Ascending aorta (tissue), 2 donors: ENCODE measurements at places on chromosomes 12 and 14. TPM values are rescaled to one million over a fixed set of nuclear protein-coding genes. Genes with fewer than 3 reads are reported as not detected.

LGALS3 gene
- total RNA-seq = 358 TPM

LRP10 gene
- 214 TPM for total RNA-seq

ADGRD1 gene
- total RNA-seq = 46.9 TPM

KCNMB4 gene
- total RNA-seq = 3.4 TPM

PPP2R5C gene
- 45.6 TPM for total RNA-seq

SENP1 gene
- total RNA-seq = 11.3 TPM

CCDC196 gene
- not detected for total RNA-seq

LALBA gene
- not detected for total RNA-seq

- no peaks in the 10 kb centered on the region for H3K27me3 ChIP-seq
- H3K4me1 ChIP-seq = peaks cover 5% of the 10 kb centered on the region
- peak overlapping the region; percentile 93 for H3K4me3 ChIP-seq
- peak overlapping the region; percentile 86 for H3K27ac ChIP-seq
Measured at GRCh38 chr14:100283984-100284881, 22.0 kb downstream of the SLC25A29 start.

GRCh38 chr12:22722081-22722480 is 97.1 kb downstream of the ETNK1 start:
- no peaks in the 10 kb centered on the region for H3K4me1 ChIP-seq
- no peaks in the 10 kb centered on the region for H3K36me3 ChIP-seq
- no peak overlapping the region for H3K4me3 ChIP-seq
- H3K27me3 ChIP-seq = no peaks in the 10 kb centered on the region
- peak overlapping the region; percentile 54 for H3K27ac ChIP-seq

- H3K27me3 ChIP-seq = no peaks in the 10 kb centered on the region
- H3K36me3 ChIP-seq = no peaks in the 10 kb centered on the region
- peaks cover 15% of the 10 kb centered on the region for H3K4me1 ChIP-seq
- no peak overlapping the region for H3K4me3 ChIP-seq
- no peak overlapping the region for H3K27ac ChIP-seq
- DNase-seq = no peak
Measured at GRCh38 chr14:23950411-23951135, 3.0 kb upstream of the DHRS4 start.

GRCh38 chr12:50916292-50916691 is 36.1 kb upstream of the HIGD1C start:
- DNase-seq = no peak
- no peak overlapping the region for H3K4me3 ChIP-seq
- no peak overlapping the region for H3K27ac ChIP-seq
- no peaks in the 10 kb centered on the region for H3K4me1 ChIP-seq
- no peaks in the 10 kb centered on the region for H3K36me3 ChIP-seq

DNA sequence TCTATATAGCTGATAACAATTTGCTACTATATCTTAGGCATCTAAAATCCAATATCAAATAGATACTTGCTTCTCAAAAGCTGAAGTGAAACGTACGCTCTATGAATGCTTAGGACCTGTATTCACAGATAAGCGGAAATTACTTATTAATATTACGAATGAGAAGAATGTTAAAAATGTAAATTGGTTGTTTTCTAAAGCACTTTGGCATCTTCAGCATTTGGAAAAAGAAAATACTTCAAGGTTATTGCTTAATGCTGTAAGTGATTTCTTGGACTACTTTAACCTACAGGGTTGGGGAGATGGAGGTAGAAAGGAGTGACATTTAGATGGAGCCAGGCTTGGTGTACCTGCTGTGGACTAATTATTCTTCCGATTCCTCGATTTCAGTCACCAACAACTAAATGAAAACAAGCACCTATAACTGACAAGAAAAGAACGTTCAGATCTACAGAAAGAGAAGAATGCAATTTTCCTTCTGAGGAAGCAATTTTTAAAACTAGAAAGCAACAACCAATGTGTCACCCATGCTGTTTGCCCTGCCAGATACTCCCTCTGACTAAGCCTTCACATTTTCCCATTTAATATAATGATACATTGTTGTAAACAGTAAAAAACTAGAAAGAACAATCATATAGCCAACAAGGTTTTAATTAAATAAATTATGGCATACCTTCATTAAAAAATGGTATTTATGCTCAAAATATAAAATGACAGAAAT is 49.3 kb downstream of the SLC25A21 start:
- H3K4me1 ChIP-seq = no peaks in the 10 kb centered on the region
- H3K27ac ChIP-seq = no peak overlapping the region
- H3K36me3 ChIP-seq = no peaks in the 10 kb centered on the region

GRCh38 chr14:45028107-45028626 is 55.7 kb upstream of the PRPF39 start:
- no peaks in the 10 kb centered on the region for H3K27me3 ChIP-seq
- no peaks in the 10 kb centered on the region for H3K4me1 ChIP-seq
- no peak overlapping the region for H3K4me3 ChIP-seq
- H3K27ac ChIP-seq = no peak overlapping the region
- no peak for DNase-seq
- H3K36me3 ChIP-seq = peaks cover 51% of the 10 kb centered on the region

- no peak overlapping the region for H3K4me3 ChIP-seq
- no peak overlapping the region for H3K27ac ChIP-seq
- no peaks in the 10 kb centered on the region for H3K27me3 ChIP-seq
- no peak for DNase-seq
- no peaks in the 10 kb centered on the region for H3K36me3 ChIP-seq
Measured at GRCh38 chr14:65344011-65344410, 68.5 kb upstream of the FUT8 start.

- no peak overlapping the region for H3K4me3 ChIP-seq
- H3K4me1 ChIP-seq = no peaks in the 10 kb centered on the region
- peaks cover 13% of the 10 kb centered on the region for H3K36me3 ChIP-seq
- H3K27ac ChIP-seq = no peak overlapping the region
- no peak for DNase-seq
Measured at GRCh38 chr14:30710876-30711275, 88.8 kb downstream of the SCFD1 start.

GRCh38 chr12:106582249-106582591 is 584 bp upstream of the RFX4 start:
- peaks cover 14% of the 10 kb centered on the region for H3K27me3 ChIP-seq
- H3K4me1 ChIP-seq = peaks cover 13% of the 10 kb centered on the region
- H3K27ac ChIP-seq = no peak overlapping the region
- no peaks in the 10 kb centered on the region for H3K36me3 ChIP-seq
- DNase-seq = no peak

DNA sequence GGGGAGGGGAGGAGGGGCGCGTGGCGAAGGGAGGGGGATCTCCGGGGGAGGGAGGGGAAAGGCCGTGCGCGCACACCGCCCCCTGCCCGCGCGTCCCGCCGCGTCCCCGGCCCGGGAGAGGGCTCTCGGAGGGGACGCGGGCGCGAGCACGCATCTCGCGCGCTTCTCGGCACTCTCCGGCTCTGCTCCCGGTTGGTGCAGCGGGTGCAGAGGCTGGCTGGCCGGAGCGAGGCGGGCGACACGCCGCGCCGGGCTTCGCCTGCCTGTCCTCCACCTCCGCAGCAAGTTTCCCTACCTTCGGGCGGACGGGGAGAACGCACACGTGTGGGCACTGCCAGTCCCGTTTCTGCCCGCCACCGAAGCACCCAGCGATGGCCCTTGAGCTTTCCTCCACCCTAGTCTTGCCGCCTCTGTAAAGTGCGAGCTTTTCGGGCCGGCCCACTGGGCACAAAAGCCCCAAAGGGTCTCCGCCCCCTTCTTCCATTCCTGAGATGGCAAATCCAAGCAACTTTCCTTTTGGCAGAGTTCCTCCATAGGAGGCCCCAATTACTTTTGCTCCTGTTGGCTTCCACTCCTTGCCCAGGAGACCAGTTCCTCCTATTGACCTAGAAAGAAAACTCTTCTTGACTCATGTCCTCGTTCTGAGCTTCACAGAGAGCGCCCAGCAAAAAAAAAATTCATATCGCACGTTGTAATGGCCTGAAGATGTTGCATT is 363 bp upstream of the CSAD start:
- no peak for DNase-seq
- H3K27me3 ChIP-seq = no peaks in the 10 kb centered on the region
- H3K36me3 ChIP-seq = peaks cover 24% of the 10 kb centered on the region
- H3K4me1 ChIP-seq = peaks cover 7% of the 10 kb centered on the region
- H3K27ac ChIP-seq = peak overlapping the region; percentile 91
- H3K4me3 ChIP-seq = peak overlapping the region; percentile 96

DNA sequence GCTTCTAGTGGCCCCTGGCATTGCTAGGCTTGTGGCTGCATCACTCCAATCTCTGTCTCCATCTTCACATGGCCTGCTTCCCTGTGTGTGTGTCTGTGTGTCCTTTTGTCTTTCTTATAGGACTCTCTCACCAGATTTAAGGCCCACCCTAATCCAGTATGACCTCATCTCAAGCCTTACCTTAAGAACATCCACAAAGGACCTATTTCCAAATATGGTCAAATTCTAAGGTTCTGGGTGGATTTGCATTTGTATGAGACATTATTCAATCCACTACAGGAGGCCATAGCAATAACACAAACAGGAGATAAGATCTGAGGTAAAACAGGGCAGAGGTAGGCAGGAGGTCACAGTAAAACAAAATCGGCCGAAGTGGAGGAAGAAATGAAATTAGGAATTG is 375.9 kb downstream of the BTG1 start:
- H3K4me1 ChIP-seq = no peaks in the 10 kb centered on the region
- no peaks in the 10 kb centered on the region for H3K27me3 ChIP-seq
- H3K4me3 ChIP-seq = no peak overlapping the region
- no peak overlapping the region for H3K27ac ChIP-seq
- DNase-seq = no peak

DNA sequence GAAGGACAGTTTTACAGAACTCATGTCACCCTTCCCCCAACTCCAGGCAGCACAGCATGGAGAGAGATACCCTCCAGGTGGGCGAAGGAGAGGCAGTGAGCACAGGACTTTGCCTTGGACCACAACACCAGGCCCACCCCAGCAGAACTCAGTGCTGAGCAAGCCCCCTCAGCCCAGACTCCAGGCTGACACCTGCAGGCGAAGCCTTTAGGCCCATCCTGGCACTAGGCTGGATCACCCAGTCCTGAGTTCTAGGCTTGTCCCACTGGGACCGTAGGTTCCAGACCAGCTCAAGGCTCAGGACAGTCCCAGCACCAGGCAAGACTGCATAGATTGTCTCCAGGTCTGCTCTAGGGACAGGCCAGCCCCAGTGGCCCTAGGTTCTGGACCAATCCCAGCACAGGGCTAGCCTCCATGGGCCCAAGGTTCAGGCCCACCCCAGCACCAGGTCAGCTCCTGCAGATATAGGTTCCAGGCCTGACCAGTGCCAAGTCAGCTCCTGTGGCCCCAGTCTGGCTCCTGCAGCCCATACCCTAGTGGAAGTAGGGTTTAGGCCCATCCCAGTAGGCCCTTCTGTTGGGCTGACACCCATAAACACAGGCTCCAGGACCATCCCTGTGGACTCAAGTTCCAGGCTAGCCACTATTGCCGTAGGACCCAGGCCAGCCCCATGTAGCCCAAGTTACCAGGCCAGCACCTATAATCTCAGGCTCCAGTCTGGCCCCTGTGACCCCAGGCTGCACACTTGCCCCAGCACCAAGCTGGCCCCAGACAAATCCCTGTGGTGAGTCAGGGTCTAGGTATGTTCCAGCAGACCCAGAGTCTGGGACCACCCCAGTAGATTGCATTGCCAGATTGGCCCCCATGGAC is 9.4 kb downstream of the WASHC3 start:
- H3K27ac ChIP-seq = no peak overlapping the region
- H3K4me1 ChIP-seq = no peaks in the 10 kb centered on the region
- DNase-seq = no peak
- no peak overlapping the region for H3K4me3 ChIP-seq
- H3K27me3 ChIP-seq = no peaks in the 10 kb centered on the region

GRCh38 chr12:85527192-85527591 is 247.2 kb downstream of the ALX1 start:
- no peak overlapping the region for H3K4me3 ChIP-seq
- H3K36me3 ChIP-seq = no peaks in the 10 kb centered on the region
- no peak overlapping the region for H3K27ac ChIP-seq

DNA sequence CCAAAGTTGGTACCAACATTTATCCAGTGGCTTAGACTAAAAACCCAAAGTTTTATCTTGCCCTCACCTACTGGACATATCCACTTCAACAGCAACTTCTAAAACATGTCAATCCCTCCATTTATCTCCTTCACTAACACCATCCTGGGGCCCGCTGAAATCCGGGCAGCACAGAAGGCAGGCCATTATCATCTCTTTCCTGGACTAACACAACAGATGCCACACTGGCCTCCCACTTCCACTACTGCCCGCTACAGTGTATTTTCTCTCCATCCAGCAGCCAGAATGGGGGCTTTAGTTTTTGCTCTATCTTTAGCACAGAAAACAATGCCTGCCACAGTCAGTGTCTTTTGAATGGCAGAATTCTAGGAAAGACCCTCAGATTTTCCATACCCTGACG is 15.6 kb downstream of the ZFHX2 start:
- H3K27ac ChIP-seq = no peak overlapping the region
- H3K4me3 ChIP-seq = no peak overlapping the region
- H3K36me3 ChIP-seq = no peaks in the 10 kb centered on the region
- DNase-seq = no peak

DNA sequence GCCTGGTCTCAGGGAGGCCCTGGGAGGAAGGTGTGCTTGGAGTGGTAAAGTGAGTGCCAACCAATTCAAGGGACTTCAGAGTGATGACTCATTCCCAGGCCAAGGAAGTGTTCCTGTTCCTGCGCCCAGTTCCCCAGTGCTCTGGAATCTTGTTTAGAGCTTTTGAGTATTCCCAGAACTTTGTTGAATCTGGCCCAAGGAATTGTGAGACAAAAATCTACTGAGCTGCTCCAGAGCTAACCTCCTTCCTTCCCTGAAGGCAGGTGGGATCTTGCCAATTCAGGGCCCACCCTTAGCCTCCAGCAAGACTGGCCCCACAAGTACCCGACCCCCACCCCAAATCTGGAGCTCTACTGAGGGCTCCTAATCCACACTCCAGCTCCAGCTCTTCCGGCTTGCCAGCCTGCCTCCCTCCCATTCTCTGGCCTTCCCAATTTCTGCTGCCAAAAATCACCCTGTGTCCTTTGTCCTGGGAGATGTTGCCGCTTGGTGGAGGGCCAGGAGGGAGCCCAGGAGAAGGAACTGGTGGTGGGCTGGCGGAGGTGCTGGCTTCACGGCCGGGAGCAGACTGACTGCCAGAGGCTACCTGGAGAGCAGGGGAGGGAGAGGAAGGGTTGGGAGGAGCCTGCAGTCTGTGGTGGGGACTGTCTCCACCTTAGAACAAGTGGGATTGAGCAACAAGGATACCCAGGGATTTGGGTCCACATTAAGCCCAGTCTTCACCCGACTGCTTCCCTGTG is 2.0 kb upstream of the ATN1 start:
- H3K27me3 ChIP-seq = no peaks in the 10 kb centered on the region
- H3K36me3 ChIP-seq = peaks cover 19% of the 10 kb centered on the region
- H3K4me1 ChIP-seq = peaks cover 31% of the 10 kb centered on the region

GRCh38 chr12:116714175-116714574 is 23.7 kb downstream of the SPRING1 start:
- H3K27ac ChIP-seq = no peak overlapping the region
- peaks cover 5% of the 10 kb centered on the region for H3K36me3 ChIP-seq
- no peaks in the 10 kb centered on the region for H3K4me1 ChIP-seq
- peak; percentile 49 for DNase-seq
- H3K4me3 ChIP-seq = no peak overlapping the region

DNA sequence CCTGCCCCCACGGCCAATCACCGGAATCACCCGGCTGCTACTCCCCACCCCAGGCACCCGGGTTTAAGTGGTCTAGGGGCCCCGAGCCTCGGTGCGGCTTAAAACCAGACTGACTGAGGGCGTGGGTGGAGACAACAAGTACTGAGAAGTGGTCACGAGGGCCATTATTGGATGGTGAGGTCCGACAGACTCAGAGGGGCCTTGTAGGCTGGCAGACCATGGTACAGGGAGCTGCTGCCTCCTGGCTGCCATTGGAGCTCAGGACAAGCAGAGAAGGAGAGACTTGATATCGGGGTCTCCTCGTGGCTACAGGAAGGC is 54.1 kb downstream of the FBRSL1 start:
- peaks cover 13% of the 10 kb centered on the region for H3K36me3 ChIP-seq
- no peak overlapping the region for H3K4me3 ChIP-seq
- no peaks in the 10 kb centered on the region for H3K4me1 ChIP-seq
- H3K27ac ChIP-seq = no peak overlapping the region
- no peak for DNase-seq
